Effector CD8-positive, alpha-beta T cell (primary cell): ENCODE measurements at places on chromosomes 13 and 19.

- DNase-seq = no peak
Measured at GRCh38 chr13:110799246-110800236, 86.0 kb downstream of the ING1 start.

GRCh38 chr13:23992781-23993679, 95.7 kb upstream of the C1QTNF9B start:
- DNase-seq = no peak

GRCh38 chr13:39599842-39600241, 3.2 kb downstream of the LHFPL6 start:
- no peak for DNase-seq

DNA sequence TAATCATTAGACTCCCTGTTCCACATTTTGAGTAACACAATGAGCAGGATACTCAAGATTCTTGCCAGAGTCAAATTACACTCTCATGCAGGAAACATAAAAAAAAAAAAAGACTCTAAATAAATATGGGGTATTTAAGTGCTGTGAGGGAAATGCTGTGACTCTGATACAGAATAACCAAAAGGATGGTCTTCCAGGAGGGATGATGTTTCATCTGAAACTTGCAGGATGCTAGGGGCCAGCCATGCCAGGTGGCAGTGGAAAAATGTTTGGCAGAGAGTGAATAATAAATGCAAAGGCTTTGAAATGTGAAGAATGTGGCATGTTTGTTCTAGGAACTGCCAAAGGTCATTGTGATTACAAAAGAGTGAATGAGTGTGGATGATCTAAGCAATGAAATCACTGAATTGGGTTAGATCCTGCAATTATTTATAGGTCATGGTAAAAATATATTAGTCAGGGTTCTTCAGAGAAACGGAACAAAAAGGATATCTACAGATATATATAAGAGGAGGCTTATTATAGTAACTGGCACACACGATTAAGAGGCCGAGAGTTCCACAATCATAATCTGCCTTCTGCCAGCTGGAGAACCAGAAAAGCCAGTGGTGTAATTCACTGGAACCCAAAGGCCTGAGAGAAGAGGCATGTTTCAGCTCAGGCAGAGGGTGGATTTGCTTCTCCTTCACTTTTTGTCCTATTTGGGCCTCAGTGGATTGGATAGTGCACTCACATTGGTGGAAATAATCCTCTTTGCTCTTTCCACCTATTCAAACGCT, 1832.8 kb upstream of the MIR17HG start:
- no peak for DNase-seq

- DNase-seq = no peak
Measured at GRCh38 chr13:38283346-38283745, 66.3 kb upstream of the UFM1 start.

GRCh38 chr19:16077984-16078758, 1.9 kb downstream of the TPM4 start:
- no peak for DNase-seq

GRCh38 chr13:85013006-85013405, 786.2 kb downstream of the SLITRK6 start:
- no peak for DNase-seq

DNA sequence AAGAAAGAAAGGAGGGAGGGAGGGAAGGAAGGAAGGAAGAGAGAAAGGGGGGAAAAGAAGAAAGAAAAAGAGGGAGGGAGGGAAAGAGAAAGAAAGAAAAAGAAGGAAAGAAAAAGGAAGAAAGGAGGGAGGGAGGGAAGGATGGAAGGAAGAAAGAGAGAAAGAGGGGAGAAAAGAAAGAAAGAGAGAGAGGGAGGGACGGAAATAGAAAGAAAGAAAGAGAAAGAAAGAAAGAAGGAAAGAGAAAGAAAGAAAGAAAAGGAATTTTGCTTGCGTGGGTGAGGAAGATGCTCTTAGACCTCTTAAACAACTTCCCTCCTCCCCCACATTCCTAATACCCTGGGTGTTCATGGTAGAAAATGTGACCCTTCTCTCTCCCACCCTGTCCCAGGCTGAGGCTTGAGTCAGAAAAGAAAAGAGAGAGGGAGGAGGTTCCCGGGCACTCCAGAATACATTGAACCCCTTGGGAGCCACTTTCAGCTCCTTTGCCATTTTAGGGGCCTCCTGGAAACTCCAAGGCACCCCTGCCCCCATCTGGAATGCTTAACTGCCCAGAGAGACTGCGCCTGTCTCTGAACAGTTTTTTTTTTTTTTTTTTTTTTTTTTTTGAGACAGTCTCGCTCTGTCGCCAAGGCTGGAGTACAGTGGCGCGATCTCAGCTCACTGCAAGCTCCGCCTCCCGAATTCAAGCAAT, 9.2 kb upstream of the KANK3 start:
- DNase-seq = no peak
